Stimulated activated CD8-positive, alpha-beta memory T cell treated with anti-CD3 and anti-CD28 coated beads, Interleukin-7, amount 100 ng/mL, for 1 hour (primary cell): ENCODE measurements at places on chromosomes 11 and 22.

DNA sequence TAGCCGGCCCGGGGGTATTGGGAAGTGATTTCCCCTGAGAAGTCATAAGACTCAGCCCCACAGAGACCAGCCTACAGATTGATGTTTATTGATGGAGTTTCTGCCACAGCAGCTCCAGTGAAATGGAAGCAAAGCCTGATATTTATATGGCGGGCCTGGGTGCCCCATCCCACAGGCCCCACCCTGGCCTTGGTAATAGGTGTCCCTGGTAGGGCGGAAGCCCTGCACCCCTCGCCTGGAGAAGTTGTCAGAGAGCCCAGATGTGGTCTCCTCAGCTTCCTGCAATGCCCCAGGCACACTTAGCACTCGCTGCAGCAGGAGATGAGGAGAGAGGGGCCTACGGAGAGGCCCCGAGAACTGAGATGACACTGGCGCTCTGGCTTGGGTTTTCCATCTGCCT is 107.4 kb downstream of the MORC2 start:
- DNase-seq: no peak

DNA sequence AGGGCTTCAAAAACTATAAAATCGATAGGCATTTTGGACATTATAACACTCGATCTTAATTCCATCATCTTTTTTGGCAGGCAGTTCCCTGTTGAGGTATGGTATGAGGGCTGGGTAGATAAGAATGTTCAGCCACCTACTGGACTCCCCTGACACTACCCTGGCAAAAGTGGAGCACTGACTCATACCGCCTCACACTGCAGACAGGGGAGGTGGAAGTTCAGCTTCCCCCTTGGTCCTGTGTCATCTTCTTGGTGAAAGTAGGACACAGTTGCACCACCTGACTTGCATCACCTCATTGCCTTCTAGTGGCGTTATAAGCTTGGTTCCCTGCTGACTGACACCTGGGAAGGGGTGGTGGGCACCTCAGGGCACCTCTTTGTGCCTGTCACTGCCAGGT is 30.4 kb downstream of the PAAF1 start:
- peak; percentile 0 for DNase-seq

DNA sequence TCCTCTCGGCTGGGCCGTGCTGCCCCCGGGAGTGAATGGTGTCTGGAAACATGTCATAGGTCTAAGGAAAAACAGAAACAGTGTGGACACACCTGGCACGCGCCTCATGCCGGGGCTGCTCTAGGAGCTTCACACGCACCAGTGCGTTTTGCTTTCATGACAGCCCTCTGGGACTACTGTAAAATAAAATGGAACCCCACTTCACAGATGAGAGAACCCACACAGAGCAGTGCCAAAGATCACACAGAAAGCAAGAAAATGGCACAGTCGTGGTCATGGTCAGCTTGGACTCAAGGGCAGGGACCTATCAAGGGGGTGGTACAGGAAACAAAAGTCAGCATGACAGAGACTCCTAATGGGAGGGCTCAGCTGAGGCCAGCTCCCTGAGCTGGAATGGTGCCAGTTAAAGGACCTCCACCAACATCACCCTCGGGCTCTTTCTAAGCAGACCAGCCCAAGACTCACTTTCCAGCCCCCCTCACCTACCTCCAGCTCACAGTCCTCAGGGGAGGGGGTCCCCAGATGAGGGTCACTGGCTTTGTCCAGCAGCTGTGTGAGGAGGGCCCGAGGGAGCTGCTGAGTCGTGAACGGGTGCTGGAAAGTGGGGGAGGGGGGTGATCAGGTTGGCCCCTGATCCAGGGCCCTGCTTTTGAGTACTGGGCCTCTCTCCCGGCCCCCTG is 3.3 kb downstream of the MAP4K2 start:
- DNase-seq: no peak

- DNase-seq: no peak
These were observed 4.7 kb downstream of the DDIAS start for GRCh38 chr11:82906236-82906635.

- DNase-seq: peak; percentile 14
These were observed 33.4 kb downstream of the GDPD5 start for GRCh38 chr11:75492181-75492820.

GRCh38 chr22:38706101-38706900 is 557 bp downstream of the GTPBP1 start:
- no peak for DNase-seq

GRCh38 chr22:27146866-27147633 is 489.7 kb downstream of the MIAT start:
- DNase-seq: no peak

DNA sequence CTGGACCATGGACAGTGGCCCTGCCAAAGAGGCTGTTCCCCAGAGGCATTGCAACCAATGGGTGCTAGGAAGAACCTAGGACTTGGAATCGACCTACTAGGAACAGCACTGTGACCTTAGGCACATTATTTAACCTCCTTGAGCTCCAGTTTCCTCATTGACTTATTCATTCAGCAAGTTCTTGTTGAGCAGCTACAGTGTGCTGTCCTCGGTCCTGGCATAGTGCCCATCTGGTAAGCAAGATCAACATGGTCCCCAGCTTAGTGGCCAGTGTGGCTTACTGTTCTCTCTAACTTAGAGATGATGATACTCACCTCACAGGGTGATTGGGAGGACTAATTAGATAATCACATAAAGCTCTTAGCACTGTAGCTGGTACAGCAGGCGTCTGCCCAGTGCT is 8.2 kb downstream of the ABCG4 start:
- DNase-seq: no peak

- no peak for DNase-seq
These were observed 661.3 kb upstream of the B3GAT1 start for GRCh38 chr11:135073381-135073780.

GRCh38 chr11:114273071-114273470 is 23.1 kb upstream of the NNMT start:
- DNase-seq: no peak

DNA sequence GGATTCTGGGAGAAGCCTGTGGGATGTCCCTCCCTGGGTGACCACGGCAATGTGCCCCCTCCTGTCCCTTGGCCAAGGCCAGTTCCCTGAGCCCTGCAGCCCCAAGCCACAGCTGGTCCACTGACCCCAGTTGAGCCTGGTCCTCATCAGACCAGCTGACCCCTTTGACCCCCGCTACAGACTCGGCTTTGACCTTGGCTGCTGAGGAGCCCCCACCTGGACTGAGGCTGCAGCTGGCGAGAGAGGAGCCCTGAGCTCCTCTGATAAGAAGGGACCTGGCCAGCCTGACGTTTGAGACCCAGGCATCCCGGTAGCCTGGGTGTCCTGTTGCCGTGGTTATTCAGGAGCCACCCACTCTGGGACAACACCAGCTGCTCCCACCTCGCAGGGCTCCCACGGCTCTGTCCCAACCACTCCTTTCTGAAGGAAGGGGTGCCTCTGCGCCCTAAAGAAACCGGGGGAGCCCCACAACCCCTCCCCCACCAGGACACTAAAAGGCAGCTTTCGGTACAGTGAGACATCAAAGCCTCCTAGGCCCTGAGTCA is 3.0 kb downstream of the ASCL2 start:
- no peak for DNase-seq

DNA sequence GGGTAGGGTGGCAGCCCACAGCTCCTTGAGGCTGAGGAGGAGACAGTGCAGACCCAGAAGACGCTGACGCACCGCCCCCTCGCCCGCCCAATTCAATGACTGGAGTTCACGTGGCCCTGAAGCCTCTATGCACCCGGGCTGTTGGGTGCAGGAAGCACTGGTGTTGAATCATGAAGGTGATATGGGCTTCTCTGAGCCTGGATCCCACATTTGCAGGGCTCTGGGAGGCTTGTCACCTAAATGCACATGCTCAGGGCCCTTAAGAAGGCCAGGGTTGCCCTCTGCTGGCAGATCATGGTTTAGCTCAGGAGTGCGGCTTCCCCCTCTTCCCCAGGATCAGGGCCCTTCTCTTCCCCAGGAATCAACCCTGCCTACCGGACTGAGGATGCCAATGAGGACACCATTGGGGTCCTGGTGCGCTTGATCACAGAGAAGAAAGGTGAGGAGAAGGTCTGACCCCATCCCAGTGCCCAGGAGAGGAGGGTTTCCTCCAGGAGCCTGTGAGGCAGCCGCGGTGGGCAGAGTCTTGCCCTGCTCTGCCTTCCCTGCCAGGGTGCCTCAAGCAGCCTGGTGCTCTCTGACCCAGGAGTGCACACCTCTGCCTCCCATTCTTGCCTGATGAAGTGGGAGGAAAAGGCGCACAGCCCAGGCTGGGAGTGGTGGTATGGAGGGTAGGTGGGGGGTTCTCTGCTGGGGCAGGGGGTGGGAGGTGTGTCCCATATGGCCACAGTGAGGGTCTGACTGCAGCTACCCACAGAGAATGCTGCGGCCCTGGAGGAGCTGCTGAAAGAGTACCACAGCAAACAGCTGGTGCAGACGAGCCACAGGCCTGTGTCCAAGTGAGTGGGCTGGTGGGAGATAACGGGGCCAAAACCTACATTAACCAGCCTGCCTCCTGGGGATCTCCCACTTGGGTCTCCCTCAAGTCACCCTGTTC is 17.5 kb downstream of the RELT start:
- DNase-seq: peak; percentile 34

DNA sequence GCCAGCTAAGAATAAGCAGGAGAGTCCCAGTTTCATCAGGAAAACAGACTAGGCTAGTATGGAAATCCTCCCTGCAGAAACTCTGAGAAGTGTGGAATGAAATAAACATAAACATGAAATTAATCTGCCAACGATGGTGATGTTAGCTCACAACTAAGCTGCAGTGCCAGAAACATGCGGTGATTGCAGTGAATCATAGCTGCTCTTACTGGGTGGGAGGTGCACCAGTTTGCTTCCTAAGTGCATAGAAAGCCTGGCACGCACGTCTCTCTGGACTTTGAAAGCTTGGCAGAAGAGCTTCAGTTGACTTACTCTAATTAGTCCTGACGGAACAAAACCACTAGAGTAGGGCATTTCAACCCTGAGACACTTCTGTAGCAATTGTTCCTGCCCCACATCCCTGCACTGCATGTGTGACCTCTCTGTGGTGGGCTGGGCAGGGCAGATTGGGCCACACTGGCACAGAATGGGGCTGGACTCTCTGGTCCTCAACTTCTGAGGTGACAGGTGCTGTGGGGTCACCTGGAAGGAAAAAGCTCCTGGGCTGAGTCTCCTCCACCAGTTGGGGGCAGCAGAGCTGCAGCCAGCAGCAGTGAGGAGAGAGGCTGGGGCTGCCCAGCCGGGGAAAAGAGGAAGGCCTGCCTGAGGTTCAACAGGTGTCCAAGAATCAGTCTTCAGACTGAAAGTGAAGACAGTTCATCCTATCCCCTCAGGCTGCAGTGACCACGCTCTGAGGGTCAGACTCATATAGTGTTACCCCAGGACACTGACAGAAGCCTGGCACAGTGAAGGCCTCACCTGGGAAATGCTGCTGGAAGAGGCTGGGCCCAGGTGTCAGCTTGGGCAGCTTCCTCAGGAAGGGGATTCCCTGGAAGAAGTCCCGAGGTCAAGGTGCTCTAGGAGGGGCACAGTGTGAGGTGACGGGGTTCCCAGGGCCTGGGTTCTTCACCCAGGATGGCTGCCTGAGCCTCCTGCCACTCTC is 40.5 kb downstream of the GGTLC2 start:
- DNase-seq: no peak

- no peak for DNase-seq
These were observed 5.2 kb downstream of the CRTAM start for GRCh38 chr11:122843281-122844141.

- no peak for DNase-seq
These were observed 166.4 kb downstream of the KIRREL3 start for GRCh38 chr11:126834149-126834548.

GRCh38 chr11:125404811-125405790 is 91.0 kb downstream of the FEZ1 start:
- DNase-seq: peak; percentile 42

GRCh38 chr11:85947431-85948272 is 92.5 kb downstream of the CCDC83 start:
- no peak for DNase-seq

DNA sequence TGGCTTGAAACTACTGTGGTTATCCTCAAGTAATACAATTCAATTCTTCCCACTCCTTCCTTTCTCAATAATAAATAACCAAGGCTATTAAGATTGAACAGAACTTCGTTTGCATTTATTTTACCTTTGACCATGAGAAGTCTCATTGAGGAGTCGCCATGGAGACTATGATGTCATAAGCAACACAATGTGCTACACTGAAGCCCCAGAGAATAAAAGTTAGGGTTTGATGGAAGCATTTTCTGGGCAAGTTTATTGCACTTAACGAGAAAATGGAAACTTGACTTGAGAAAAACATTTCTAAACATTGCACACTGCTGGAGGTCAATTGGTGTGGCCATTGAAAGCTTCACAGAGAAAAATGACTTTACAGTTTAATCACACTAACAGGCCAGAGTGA is 121.5 kb downstream of the FAM76B start:
- no peak for DNase-seq

DNA sequence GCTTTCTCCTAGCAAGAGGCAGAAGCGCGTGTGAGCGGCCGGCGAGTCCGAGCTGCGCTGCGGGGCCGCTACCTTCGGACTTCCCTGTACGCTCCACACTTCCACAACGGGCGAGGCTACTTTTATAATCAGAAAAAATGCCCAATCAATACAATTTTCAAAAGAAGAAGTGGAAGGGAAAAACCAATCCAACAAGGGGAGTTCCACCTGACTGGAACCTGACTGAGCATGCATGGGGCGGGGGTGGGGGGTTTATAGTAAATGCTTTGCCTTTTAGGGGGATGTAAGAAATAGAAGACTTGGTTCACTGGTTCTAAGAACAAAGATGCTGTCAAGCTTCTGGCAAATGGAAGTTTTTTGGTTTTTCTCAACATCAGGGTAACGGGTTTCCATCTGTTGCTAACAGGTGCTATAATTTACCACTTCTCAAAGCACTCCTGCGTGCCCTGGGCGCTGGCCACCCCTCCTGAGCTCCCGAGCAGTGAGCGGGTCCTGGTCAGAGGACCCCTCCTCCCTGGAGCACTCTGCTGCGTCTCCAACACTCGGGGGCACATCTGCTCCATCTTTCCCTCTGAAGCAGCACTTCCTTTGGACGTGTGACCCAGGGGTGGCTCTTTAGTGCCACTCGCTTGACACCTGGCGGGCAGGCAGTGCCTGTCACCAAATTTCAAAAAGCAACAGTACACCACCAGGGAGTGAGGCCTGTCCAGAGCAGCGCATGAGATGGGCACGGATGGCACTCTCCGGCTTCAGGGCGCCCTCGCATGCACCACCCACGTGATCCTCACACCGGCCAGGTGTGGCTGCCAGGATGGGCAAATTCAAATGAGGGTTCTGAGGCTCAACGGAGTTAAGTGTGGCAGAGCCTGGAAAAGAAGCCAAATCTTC is 21.6 kb upstream of the BID start:
- no peak for DNase-seq
